ENCODE measurements at places on chromosomes 4 and X.

- no peak for DNase-seq
These were observed 19.0 kb upstream of the DCX start for GRCh38 chrX:111431001-111431400.

- no peak for DNase-seq
These were observed at the start of gene JCHAIN for GRCh38 chr4:70666369-70666768. JCHAIN (minus strand) TSS chr4:70666508; CDS start chr4:70666490, 18 bp downstream.

DNA sequence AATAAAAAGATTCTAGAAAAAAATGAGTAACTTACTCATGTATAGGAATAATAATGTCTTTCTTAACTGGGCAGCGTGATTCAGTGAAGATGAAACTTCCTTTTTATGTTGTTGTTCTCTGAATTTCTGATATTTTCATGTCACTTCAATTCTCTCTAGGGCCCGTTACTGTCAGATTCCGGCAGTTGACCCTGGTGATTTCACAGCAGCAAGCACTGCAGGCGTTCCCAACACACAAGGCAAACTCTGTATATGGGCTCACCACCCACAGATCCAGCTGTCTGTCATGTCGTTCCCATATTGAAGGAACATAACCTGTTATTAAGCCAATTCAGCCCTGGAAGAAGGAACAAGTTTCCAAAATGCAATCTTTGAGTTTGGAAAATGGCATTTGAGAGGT lies 288.3 kb upstream of the GALNTL6 start:
- no peak for DNase-seq

DNA sequence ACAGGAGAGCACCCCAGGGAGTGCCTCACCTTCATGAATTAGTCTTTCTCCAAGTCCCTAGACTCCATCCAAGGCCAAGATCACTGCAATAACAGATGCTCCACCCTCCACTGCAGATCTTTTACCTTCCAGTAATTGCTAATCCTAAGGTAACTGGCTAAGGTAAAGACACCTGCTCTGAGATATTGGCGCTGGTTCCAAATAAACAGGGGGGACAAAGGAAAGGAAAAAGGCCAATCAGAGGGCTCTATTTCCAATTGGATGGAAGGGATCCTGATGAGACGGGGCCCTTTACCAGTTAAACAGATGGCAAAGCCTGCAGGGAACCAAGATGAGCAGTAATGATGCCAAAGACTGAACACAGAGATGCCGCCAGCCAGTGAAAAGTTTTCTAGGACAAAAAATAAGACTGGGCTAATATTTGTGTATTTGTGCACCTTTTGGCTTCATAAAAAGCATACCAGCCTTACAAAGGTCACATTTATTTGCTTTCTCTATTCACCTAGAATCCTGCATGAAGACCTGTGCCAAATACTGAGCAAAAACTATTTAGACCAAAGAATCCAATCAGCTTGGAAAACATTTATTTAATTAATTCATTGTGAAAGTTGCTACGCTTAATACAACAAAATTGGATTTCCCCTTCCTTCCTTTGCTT lies 148.5 kb downstream of the PPP3CA start:
- no peak for DNase-seq

GRCh38 chr4:146343199-146343598 lies 128.9 kb downstream of the REELD1 start:
- no peak for DNase-seq

DNA sequence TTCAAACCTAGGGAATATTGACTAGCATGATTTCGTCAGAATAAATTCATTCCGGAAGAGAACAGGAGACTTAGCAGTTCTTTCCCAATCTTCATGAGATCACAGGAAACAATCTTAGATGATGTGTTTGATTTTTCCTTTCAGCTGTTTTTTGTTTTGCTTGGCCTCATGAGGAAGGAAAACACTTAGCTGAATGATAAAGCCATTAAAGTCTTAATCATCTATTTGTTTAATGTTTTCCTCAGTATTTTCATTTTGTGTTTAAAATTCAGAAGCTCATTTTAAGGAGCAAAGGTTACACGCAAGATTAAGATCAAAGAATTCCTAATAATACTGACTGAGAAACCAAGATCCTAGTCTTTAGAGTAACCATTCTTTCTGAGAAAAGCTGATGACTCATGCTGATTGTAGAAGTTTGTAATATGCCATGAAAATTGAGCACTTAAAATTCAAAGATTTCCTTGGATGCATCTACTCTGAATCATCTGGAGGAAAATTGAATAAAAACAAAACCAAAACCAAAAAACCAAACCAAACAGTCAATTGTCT lies 15.4 kb upstream of the TBC1D19 start:
- DNase-seq: no peak

DNA sequence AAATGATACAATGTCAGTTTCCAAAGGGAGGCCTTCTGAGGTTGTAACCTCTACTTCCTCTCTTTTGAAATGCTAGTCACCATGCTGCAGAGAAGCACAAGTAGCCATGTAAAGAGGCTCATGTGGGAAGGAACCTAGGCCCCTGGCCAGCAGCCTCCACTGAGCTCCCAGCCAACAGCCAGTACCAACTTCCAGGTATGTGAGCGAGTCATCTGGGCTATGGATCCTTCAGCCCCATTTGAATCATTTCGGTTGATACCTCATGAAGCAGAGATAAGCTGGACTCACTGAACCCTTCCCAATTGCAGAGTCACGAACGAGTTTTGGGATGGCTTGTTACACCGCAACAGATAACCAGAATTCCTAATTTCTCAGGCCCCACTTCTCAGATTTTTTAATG lies 187.0 kb upstream of the LDB2 start:
- no peak for DNase-seq

DNA sequence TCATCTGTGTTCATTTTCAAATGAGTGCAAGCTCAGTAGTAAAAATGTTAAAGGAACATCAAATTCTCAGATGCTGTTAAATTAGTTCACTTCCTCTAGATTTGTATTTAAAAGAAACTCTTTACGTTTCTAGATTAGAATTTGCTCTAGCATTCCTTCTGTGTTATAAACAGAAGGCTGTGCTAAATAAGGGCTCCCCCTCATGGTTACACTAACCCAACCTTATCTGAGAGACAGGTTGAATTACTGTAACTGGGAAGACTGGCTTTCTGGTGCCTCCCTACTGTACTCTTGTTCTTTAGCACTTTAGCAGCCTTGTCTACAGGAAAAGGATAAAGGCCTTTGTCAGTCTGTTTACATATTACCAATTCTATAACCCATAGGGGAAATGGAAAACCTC lies 56.8 kb downstream of the RXFP1 start:
- no peak for DNase-seq

DNA sequence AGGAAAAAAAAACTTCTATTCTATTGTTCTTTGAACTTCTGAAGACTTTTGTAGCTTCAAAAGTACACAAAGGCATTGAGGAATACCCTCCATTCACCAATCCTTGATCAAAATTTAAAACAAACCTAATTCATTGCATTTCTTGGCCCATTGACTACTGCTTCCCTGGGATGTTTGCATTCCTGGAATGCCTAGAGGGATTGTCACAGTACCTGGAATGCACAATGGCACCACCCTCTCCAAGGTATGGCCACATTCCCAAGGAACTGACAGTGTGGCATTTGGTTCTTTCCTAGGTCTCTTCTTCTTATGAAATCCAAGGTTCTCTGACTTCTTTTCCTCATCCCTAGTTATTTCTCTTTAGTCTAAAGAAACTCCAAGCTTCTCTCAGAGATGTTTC lies 600.7 kb downstream of the CCSER1 start:
- no peak for DNase-seq

DNA sequence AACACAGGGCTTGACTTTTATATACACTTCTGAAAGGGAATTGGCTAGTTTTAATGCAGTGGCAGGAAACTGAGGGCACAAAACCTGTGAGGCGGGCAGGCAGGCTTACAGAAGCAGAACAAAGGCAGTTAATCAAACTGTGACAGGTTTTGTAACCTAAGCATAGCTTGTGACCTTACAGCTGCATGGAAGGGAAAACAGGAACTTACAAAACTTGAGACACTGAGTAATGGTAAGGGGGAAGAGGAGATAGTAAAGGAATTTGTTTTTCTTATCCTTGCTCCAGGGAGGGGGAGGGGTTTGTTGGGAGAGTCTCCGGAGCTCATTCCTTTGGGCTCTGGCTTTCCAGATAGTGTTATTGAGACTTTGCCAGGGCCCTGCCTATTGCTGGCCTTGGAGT lies 55.6 kb downstream of the SLITRK4 start:
- DNase-seq: no peak

DNA sequence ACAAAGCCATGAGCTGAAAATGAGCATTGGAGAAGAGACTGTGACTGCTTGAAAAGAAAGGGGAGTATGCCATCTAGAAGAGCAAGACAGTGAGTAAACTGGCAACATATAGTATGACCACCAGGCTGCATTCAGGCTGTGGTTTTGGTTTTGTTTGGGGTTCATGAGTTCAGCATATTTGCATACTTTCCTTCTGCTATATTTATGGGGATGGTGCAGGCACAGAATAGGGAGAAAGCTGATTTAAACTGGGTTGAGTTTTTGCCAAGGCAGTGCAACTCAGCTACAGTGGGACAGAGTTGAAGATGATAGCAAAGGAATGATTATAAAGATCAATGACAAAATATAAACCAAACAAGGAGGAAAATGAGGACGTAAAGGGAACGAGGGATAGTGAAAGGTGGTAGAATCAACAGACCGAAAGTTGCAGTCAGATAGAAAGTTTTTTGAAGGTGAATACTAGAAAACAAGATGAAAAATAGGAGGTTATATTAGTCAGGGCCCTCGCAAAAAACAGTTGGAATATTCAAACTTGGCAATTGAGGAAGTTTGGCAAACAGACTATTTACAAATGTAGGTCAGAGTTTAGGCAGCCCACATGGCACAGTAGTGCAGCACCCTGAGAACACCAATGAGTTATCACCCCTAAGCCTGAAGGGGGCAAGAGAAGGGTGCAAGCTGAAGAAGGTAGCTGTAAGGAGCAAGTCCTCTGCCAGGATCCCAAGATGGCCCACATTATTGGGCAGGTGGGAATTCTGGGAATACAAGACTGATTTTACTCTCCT lies 114.8 kb upstream of the MAP9 start:
- DNase-seq: no peak

DNA sequence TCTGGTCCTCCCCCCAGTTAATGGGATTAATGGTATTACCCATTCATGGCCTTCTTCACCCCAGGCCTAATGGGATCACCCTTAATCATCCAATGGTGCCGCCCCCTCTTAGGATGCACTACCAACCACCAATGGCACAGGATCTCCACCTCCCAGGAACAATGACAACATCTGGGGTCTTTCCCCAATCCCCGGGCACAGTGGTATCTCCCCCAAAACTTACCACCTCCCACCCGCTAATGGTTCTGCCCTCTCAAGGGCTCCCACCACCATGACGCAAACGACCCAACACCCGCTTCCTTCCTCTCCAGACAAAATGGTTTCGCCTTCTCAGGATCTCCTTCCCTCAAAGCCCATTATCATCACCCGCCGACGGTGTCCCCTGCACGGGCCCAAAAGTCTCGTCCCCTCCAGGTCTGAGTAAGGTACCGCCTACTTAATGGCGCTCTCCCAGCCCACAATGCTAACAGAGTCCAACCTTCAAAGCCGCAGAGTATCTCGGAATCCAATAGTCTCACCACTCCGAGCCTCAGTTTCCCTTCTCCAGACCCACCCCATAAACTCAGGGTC lies 458 bp downstream of the GRIPAP1 start:
- peak; percentile 12 for DNase-seq

GRCh38 chrX:148806145-148806870 lies 305.9 kb downstream of the AFF2 start:
- DNase-seq: no peak

- no peak for DNase-seq
These were observed 148.4 kb upstream of the SPRY1 start for GRCh38 chr4:123248085-123248659.

GRCh38 chr4:56689201-56689969 lies 8.3 kb upstream of the HOPX start:
- DNase-seq: no peak

DNA sequence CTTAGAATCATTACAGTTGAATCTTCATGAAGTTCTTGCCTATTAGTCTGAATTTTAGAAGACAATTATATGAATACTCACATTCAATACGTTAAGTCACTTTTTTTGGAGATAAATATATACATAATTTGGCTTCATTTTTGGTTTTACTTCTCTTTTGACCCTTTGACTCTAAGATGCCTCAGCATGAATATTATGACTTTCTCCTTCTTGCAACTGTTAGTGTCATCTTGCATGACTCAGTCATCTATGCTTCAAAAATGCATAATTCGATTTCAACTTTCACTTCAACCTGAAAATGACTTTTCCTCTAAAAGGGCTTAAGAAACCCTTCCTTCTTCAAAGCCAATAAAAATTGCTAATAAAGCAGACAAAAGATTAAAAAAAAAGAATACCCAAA lies 1427.5 kb downstream of the ADGRL3 start:
- DNase-seq: no peak

DNA sequence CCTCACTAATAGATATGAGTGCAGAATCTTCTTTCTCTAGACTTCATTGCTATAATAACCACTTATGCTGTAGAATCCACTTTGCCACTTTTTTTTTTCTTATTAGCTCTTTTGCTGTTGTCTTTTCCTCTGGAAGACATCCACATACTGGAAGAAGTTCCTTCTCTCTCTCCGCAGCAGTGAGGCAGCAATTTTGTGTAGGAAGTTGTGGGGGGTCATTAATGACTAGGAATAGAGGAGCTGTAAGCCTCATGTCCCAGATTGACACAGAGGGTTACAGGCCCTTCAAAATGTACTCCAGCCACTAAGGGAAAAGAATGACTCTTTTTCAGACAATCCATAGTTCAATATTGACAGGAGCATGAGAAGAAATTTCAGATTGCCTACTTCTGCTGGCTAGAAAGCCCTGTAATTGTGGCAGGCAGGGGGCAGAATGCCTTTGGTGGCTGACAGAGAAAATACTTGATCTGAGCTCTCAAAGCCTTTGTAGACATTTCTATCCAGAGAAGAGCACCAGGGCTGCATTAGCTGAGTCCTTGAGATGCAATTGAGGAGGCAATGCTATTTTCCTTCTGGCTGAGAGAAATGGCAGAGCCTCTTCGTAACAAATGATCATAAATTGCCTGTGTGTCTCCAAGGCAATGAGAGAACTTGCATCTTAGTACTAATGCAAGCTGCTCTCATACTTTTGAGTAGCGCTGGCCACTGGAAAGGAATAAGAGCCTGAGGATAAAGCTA lies 856.2 kb downstream of the STIM2 start:
- DNase-seq: no peak

GRCh38 chr4:4332529-4332928 lies 42.5 kb downstream of the ZBTB49 start:
- DNase-seq: no peak

DNA sequence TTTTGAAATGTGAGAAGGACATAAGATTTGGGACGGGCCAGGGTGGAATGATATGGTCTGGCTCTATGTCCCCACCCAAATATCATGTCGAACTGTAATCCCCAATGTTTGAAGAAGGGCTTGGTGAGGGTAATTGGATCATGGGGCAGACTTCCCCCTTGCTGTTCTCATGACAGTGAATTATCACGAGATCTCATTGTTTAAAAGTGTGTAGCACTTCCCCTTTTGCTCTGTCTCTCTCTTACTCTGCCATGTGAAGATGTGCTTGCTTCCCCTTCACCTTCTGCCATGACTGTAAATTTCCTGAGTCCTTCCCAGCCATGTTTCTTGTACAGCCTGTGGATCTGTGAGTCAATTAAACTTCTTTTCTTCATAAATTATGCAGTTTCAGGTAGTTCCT lies 17.5 kb downstream of the MTMR8 start:
- DNase-seq: no peak

GRCh38 chr4:140753329-140753728 lies 2.9 kb downstream of the TBC1D9 start:
- no peak for DNase-seq

- no peak for DNase-seq
These were observed 34.5 kb downstream of the FRMD7 start for GRCh38 chrX:132093239-132093860.

- no peak for DNase-seq
These were observed 19.1 kb upstream of the SETD7 start for GRCh38 chr4:139575072-139575471.

GRCh38 chr4:168537086-168537485 lies 40.2 kb downstream of the PALLD start:
- no peak for DNase-seq
